Activated T-cell treated with anti-CD3 and anti-CD28 coated beads for 4 hours (primary cell): ENCODE measurements at places on chromosomes 16 and 17.
A peak's percentile ranks its signal among the peaks of the same experiment; 100 is the strongest.

- no peak for DNase-seq
These were observed 44.4 kb downstream of the DNAH9 start for GRCh38 chr17:11642655-11643054.

- no peak for DNase-seq
These were observed 74.2 kb upstream of the NLK start for GRCh38 chr17:27968206-27968732.

- peak; percentile 51 for DNase-seq
These were observed 3.9 kb downstream of the TRPV2 start for GRCh38 chr17:16419074-16419928.

GRCh38 chr16:87715658-87716057 is 50.1 kb downstream of the KLHDC4 start:
- DNase-seq: no peak

GRCh38 chr16:3478242-3478925 is 16.9 kb downstream of the C16orf90 start:
- no peak for DNase-seq

DNA sequence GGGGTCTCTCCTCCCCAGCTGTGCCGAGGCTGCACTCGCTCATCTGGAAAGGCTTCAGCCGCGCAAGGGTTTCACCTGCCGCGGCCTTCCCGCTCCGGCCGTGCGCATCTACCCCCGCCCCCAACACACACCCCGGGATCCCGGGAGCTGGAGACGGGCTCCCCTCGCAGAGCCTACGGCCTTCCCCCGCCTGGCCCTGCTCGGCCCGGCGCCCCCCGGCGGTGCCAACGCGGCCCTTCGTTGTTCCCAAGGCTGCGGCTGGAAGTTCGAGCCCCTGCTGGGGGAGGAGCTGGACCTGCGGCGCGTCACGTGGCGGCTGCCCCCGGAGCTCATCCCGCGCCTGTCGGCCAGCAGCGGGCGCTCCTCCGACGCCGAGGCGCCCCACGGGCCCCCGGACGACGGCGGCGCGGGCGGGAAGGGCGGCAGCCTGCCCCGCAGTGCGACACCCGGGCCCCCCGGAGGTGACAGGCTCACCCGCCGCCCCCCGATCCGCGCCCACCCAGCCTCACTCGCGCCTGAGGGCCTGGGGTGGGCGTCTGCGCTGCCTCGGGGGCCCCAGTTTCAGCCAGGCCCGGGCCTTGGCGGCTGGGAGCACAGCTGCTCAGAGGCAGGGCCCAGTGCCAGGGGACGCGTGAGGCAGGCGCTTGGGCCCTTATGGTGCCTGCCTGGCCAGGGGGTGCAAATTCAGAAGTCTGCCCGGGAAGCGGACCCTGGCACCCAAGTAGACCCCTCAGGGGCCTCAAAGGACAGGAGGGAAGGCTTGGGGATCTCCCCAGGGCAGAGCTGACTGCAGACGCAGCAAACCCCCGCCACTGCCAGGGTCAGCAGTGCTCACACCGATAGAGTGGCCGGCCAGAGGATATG is 11.2 kb downstream of the GALK1 start:
- DNase-seq: peak; percentile 62

DNA sequence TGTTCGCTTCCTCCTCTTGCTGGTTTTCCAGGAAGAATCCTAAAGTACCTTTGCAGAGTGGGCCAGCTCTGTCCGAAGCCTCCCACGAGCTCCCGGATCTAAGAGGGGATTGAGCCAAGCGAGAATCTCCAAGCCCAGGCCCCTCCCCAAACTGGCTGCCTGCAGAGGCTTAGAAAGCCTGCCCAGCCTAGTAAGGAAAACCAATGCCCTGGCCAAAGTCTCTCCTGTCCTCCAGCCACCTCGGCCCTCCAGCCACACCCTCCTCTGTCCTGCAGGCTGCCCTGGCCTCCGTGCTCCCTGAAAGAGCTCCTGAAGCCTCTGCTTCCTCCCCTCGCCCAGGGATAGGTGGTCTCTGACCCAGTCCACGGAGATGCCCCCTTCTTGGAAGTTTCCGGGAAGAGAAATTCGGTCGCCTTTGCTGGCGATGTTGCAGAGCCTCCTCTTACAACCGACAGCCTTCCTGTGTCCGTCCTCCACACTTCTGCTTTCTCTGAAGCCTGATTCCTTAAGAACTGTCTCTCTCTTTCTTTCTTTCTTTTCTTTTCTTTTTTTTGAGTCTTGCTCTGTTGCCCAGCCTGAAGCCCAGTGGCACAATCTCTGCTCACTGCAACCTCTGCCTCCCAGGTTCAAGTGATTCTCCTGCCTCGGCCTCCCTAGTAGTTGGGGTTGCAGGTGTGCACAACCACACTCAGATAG is 54.9 kb upstream of the TOB1 start:
- DNase-seq: no peak

- no peak for DNase-seq
These were observed 21.4 kb downstream of the KIAA0513 start for GRCh38 chr16:85048921-85049562.

GRCh38 chr17:31147507-31148202 is 52.9 kb downstream of the NF1 start:
- no peak for DNase-seq

DNA sequence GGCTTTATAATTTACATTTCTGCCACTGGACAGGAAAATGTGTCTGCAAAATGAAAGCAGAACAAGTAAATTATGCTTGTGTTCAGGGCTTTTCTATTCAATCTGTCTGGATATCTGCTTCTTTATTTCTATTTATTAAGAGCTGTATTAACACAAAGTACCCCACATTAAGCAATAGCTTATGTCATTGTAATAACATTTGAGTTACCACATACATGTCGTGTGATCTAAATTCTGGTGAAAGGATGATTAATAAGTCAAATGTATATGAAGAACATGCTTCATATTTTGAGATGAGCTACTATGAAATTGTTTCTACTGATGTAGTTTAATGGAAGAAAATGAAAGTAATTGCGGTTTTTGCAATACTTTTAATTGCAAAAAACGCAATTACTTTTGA is 238.2 kb downstream of the KCNJ2 start:
- DNase-seq: no peak

- DNase-seq: peak; percentile 19
These were observed 33.1 kb downstream of the N4BP1 start for GRCh38 chr16:48576927-48577326.

GRCh38 chr16:6957681-6958080 is 375.0 kb upstream of the RBFOX1 start:
- no peak for DNase-seq

GRCh38 chr16:31409433-31409832 is 16.3 kb downstream of the ITGAD start:
- no peak for DNase-seq

DNA sequence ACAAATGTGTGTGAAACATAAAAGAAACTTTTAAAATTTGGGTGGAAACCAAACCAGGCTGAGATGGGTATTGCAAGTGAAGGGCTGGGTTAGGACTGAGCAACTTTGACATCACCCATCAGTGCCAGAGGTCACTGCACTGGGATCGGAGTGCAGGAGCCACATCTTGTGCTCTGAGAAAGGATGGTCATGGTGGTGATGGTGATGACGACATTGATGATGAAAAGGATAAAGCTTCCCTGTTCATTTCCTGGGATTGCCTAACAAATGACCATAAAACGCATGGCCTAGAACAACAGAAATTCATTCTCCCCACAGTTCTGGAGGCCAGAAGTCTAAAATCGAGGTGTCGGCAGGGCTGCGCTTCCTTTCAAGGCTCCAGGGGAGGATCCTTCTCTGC is 324.0 kb downstream of the MAF start:
- no peak for DNase-seq

DNA sequence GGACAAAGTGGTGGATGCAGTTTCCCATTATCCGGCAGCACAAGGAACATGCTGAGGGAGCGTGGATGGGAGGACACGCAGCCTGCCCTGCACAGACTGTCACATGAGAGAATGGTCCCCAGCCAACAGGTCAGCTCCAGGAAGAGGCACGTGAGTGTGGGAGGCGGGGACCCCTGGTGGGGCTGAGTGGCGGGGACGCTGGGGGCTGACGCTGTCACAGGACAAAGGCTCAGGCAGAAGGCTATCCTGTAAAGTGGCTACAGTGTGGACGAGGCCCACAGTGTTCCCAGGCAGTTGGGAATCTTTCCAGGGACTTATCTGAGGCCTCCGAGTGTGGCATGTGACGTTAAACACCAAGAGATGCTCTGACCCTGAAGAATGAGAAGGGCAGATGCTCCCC is 30.4 kb downstream of the MBTPS1 start:
- DNase-seq: no peak

DNA sequence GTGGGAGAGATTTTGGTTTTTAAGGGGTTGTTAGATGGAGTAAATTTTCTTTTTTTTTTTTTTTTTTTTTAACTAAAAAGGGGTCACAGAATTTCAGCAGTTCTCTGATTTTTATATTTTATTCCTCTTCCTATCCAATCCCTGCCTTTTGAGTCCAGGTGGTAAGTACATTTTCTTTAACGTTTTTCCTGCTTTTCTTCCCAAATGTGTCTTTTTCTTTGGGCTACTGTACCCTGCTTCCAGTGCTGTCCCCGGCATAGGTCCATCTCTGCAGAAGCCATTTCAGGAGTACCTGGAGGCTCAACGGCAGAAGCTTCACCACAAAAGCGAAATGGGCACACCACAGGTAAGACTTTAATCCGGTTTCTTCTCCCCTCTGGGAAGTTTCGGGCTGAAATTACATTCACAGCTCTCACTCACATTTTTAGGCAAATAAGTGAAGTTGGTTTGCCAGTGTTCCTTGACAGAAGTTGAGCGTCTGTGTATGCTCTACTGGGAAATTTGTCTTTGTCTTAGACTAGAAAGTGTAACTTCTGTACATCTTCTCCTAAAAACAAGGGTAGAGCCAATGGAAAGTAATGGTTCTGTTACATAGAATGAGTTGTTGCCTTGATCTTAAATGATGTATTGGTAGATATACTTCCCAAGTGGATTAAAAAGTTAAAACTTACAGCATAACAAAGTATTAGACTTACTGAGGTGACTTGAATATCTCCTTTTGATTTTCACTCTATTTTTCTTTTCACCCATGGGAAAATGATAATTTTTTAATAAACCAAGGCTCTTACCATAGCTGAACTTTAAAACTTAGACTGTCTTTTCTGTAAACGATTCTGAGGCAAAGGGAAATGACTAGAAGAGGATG is 54.5 kb downstream of the TUBD1 start:
- no peak for DNase-seq

GRCh38 chr17:75565066-75565465 is 22.5 kb upstream of the MYO15B start:
- no peak for DNase-seq

DNA sequence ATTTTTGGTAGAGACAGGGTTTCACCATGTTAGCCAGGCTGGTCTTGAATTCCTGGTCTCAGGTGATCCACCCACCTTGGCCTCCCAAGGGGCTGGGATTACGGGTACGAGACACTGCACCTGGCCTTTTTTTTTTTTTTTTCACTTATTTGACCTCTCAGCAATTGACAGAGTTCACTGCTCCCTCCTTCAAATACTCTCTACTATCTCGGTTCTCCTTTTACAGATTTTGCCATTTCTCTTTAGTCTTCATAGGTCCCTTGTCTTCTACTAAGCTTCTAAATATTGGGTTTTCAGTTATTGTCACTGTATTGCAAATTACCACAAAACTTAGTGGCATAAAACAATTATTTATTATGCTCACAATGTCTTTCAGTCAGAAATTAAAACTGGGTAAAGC is 159.3 kb downstream of the TRIM37 start:
- DNase-seq: no peak

GRCh38 chr16:72013888-72014581 is 5.5 kb downstream of the DHODH start:
- DNase-seq: no peak

DNA sequence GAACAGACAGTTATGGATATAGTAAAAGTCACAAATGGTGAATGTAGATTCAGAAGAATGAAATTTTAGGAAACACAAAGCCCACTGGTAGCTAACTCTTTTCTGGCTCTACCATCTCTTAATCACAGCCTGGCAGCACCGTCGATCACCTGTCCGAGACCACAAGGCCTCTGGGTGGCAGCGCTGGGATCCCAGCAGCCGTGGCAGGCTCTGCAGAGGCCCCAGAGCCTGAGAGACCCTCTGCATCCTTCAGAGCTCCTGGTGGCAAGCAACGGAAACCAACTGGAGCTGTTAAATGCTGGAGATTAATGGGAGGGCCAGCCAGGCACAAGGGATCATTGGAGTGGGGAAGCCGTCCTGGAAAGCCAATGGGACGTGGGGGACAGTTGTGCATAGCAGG is 26.3 kb downstream of the LAT start:
- no peak for DNase-seq

DNA sequence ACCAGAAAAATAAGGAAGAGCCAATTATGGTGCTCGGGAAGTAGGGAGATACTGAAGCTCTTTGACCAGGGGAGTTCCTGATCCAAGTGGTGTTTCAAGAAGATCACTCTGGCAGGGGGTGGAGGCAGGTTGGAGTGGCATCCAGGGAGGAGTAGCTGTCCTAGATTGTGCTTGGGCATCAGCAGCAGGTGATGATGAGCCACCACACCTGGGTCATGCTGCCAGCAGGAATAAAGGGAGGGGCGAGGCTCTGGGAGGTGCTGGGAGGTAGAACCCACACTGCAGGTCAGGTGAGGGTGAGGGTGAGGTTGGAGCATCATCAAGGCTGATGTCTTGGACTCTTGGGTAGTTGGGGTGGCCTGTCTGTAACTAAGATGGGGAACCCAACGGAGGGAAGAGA is 35.4 kb upstream of the ADGRG1 start:
- no peak for DNase-seq

DNA sequence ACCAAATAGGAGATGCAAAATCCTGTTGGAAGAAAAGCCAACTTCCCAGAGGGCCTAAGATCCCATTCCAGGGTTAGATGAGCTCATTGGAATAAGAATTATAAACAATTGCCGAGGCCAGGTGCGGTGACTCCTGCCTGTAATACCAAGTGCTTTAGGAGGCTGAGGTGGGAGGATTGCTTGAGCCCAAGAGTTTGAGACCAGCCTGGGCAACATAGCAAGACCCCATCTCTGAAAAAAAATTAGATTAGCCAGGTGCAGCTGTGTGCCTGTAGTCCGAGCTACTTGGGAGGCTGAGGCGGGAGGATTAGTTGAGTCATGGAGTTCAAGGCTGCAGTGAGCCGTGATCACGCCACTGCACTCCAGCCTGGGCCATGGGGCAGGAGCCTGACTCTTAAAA is 17.8 kb upstream of the SDR42E2 start:
- no peak for DNase-seq

- no peak for DNase-seq
These were observed 3.8 kb downstream of the AXIN2 start for GRCh38 chr17:65557349-65558310.

GRCh38 chr16:57611706-57612105 is 16.7 kb upstream of the ADGRG1 start:
- DNase-seq: no peak

DNA sequence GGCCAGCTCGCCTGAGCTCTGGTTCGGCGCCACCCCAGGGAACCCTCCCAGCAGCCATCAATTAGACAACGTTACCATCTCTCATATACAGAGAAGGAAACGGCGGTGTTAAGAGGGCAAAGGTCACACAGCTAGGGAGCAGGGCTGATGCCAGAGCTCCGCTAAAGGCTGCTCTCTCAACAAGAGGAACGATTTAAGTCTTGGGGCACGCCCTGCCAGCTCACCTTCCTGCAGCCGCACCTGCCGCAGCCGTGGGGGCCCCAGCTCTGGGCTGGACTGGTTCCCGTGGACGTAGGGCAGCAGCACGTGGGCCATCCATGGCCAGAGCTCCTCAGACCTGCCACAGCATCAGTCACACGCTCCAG is 43.5 kb downstream of the PKD1 start:
- DNase-seq: no peak

GRCh38 chr17:2398655-2399571 is 1.9 kb downstream of the MNT start:
- DNase-seq: peak; percentile 48

- DNase-seq: no peak
These were observed 414.0 kb downstream of the SOX9 start for GRCh38 chr17:72534776-72535175.

GRCh38 chr17:78374189-78374588 is 4.3 kb upstream of the PGS1 start:
- no peak for DNase-seq
